Metanephros (tissue), 2 donors: ENCODE measurements at places on chromosomes 2 and 18. TPM values are rescaled to one million over a fixed set of nuclear protein-coding genes. Genes with fewer than 3 reads are reported as not detected.

The CNGA3 gene
- not detected for total RNA-seq

The ERBB4 gene
- total RNA-seq = 104 TPM

The CBLN2 gene
- 2.3 TPM for total RNA-seq

The NCL gene
- total RNA-seq = 150 TPM

The GALNT13 gene
- total RNA-seq = 1.1 TPM

The MAPK4 gene
- 5.1 TPM for total RNA-seq

The PCARE gene
- 0.18 TPM for total RNA-seq

The FOXD4L1 gene
- total RNA-seq = 0.12 TPM

The HPCAL1 gene
- total RNA-seq = 30.1 TPM

The RGPD3 gene
- 0.29 TPM for total RNA-seq

The SEMA4F gene
- total RNA-seq = 4.0 TPM

The BOK gene
- 28.4 TPM for total RNA-seq

The DLGAP1 gene
- 5.5 TPM for total RNA-seq

The RDH14 gene
- 28.8 TPM for total RNA-seq

The ABHD3 gene
- total RNA-seq = 19.7 TPM

The CABYR gene
- 5.1 TPM for total RNA-seq

The UPP2 gene
- total RNA-seq = 2.4 TPM

The CLIP4 gene
- 24.2 TPM for total RNA-seq

The TSGA10 gene
- total RNA-seq = 14.7 TPM

The TFCP2L1 gene
- 68.4 TPM for total RNA-seq
